ENCODE measurements at places on chromosomes 1 and 21.

DNA sequence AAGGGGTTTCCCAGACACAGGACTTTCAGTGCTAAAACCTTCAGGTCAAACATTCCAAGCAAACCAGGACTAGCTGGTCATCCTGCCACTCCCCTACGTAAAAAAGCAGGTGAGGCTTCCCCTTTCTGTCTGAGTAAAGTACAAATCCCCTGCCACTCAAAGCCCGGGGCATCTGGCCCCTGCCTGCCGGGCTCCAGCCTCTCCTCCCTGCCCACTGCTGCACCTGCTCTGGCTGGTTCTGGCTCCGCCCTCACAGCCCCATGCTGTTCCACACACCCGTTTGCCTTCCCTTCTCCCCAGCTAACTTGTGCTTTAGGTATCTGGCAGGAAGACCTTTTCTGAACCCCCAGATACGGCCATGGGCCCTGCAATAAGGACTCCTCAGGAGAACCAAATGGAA lies 23.3 kb upstream of the S100A7 start:
- peak; percentile 36 for DNase-seq

GRCh38 chr21:43842742-43843141 lies 22.3 kb upstream of the AGPAT3 start:
- DNase-seq, result peak; percentile 9

DNA sequence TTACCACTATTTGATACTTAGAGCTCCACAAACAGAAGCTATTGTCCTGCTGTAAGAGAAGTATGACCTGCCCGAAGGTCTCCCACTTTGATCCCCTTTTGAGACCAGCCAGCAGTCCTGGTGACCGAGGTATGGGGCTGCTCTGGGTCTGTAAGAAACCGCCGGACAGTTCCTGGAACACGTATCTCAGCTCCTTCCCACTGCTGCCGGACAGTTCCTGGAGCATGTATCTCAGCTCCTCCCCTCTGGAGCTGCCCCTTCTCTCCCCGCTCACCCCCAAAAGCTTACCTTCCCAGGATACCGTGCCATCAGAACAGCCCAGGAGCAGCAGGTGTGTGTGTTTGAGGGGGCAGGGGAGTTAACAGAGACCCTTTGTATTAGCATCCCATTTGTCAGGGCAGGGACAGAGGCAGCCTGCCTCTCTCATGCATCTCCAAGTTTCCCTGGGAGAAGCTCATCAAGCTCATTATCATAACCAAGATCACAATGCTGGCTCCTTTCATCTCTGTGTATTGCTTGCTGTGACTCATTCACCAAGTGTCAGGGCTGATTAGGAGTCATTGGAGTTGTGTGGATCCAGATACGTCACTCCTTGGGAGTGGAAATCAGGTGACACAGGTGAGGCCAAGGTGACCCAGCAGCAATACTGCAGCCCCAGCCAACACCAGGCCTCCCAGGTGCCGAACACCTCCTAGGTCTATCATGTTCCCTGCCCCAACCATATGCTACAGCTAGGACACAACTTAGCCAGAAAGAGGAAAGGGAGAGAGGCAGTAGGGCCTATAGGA lies 25.3 kb downstream of the OPTC start:
- no peak for DNase-seq

GRCh38 chr21:45409466-45410150 lies 4.6 kb downstream of the COL18A1 start:
- no peak for DNase-seq

- DNase-seq, result no peak
These were observed 59.5 kb downstream of the DENND1B start for GRCh38 chr1:197715806-197716205.

- DNase-seq, result peak; percentile 95
These were observed 260.6 kb downstream of the CACNA1E start for GRCh38 chr1:181743878-181744312.

DNA sequence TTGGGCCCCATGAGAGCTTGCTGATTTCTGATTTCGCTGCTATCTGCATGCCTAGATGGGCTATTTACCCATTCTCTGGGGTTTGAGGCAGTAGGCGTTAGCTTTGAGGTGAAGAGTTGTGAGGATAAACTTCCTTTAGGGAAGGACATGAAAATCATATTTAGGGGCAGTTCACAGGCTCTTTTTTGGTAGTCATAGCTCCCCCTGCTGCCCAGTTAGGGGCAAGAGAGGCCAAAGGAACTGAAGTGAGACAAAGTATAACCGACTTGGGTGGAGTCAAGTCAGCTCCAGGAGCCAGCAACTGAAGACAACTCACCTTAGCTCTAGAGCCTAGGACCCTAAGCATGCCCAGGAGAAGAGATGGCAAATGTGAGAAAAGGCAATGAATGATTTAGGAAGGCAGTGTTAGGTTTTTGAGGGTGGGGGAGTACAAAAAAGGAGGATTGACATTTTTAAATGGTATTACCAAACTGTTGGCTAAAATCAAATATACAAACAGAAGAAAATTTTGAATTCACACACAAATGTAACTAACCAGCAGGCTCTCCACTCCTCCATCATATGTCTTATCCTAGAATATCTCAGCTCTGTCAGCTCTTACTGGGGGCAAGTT lies 625.2 kb downstream of the LMO4 start:
- no peak for DNase-seq

DNA sequence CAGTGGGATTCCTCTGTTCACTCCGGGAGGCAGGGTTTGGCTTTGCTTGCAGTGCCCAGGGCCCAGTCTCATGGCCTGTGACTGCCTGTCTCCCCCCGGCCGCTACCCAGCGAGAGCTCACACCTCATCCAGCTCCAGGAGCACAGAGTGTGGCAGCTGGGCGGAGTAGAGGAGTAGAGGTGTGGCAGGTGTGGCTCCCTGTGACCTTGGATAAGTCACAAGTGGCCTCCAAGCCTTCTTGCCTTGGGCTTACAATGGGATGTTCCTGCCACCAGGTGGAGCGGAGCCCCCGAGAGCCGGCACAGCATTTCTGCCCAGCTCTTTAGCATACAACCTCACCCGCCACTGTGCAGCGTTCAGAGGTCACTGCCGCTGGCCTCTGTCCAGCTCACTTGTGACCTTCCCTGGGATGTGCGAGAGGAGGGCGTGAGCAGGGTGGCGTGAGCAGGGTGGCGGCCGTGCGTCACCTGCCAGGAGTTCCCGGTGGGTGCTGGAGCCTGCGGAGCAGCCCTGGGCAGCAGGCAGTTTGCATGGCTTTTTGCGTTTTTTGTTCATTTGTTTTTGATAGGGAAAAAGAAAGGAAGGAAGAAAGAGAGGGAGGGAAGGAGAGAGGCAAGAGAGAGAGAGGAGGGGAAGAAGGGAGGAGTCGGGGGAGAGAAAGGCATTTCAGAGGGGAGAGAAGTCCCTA lies 42.4 kb downstream of the CRYAA start:
- no peak for DNase-seq

DNA sequence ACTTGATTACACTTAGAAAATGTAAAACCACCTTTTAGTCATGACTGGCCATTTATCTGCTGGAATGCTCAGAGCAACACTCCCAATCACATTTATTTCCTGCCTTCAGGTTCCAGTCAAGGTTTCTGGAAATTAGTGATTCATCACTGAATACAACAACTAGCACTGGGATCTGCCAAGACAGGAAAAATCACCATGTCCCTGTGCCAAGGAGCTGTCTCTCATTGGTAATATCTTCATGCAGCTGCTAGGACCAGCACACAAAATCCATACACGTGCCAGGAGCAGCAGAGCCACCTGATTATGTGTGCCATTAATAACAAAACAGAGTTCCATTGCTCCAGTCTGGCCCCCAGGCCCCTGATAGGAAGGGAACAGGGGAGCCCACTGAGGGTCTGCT lies 194.6 kb downstream of the TNR start:
- no peak for DNase-seq

GRCh38 chr1:22500471-22500870 lies 48.8 kb downstream of the ZBTB40 start:
- peak; percentile 84 for DNase-seq

DNA sequence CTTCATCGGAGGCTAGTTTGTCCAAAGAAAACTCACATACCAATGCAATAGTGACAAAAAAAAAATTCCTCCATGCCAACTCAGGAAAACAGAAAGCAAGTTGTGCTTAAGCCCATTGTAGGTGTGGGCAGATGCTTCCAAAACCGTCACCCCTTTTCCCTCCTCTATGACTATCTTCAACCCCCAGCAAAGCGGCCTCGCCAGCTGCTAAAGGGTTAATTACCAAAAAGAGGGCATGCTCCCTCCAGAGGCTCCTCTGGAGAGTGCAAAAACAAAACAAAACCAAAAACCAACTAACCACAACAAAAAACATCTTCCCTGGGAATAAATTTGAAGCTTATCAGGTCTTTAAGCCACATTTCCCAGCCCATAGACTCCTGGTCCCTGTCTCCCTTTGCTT lies 1.2 kb downstream of the LMOD1 start:
- no peak for DNase-seq

DNA sequence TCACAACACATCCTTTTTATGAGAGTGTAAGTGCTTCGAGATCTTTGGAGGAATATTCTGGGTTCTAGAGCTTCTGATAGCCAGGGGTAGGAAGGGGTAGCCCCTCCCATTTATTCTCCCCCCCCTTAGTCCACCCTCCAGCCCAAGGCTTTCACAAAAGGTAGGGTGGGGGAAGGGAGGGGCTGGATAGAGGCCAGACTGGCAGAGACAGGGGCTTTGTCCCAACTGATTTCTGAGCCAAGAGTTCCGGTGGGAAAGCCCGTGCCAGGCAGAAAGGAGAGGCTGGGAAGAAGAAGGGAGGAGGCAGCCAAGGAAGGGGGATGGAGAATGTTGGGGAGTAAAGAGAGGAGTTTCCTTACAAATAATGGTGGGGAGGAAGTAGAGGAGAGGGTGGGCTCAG lies 3.1 kb downstream of the BCAN start:
- no peak for DNase-seq

DNA sequence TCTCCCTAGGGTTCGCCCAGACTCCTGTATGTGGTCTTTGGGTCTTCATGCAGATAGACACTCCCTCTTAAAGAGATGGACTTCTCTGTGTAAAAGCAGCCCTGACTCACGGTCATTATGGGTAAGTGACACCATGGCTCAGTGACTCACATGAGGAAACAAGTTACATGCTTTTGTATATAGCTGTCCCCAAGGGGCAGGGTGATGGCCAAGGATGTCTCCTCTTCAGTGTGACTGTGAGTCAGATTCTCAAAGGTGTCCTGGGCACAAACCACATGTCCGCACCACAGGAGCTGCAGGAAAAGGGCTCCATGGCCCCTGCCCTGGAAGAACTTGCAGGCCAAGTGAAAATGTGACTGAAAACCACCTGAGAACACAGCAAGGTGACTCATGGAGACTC lies 380.4 kb downstream of the NPHP4 start:
- no peak for DNase-seq

GRCh38 chr21:32206631-32207405 lies 72.0 kb downstream of the MIS18A start:
- DNase-seq, result no peak

DNA sequence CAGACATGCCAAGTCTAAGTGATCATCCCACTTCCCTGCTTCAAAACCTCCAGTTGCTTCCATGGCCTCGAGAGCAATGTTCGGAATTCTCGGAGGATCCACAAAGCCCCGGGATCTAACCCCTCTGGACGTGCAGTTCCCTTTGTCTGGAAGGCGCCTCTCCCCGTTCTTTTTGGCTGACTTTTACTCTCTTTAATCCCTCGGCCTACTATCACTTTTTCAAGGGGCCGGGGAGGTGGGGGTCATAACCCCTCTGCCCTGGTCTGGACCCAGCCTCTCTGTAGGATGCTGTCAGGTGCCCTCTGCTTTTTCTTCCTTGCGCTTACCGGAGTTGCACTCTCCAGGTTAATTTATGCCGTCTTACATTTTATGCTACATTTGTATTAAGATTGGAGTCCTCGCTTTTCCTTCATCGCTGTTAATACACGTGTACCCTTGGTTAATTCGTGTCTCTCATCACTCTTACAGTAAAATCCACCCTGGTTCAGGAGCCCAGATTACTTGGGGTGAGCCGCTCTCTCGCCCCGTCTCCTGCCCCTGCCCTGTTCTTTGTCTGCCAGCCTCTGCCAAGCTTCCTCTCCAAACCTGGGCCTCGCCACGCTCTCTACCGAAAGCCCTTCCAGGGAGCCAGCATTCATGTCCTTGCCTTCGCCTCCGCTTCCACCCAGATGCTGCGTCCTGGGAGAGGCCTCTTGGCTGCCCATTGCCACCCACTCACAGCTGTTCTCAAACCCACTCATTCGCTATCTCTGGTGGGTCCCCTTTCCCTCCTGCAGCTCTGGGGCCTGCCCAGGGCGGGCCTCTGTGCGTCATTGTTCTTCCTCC lies 448.6 kb downstream of the CAMTA1 start:
- DNase-seq, result no peak

DNA sequence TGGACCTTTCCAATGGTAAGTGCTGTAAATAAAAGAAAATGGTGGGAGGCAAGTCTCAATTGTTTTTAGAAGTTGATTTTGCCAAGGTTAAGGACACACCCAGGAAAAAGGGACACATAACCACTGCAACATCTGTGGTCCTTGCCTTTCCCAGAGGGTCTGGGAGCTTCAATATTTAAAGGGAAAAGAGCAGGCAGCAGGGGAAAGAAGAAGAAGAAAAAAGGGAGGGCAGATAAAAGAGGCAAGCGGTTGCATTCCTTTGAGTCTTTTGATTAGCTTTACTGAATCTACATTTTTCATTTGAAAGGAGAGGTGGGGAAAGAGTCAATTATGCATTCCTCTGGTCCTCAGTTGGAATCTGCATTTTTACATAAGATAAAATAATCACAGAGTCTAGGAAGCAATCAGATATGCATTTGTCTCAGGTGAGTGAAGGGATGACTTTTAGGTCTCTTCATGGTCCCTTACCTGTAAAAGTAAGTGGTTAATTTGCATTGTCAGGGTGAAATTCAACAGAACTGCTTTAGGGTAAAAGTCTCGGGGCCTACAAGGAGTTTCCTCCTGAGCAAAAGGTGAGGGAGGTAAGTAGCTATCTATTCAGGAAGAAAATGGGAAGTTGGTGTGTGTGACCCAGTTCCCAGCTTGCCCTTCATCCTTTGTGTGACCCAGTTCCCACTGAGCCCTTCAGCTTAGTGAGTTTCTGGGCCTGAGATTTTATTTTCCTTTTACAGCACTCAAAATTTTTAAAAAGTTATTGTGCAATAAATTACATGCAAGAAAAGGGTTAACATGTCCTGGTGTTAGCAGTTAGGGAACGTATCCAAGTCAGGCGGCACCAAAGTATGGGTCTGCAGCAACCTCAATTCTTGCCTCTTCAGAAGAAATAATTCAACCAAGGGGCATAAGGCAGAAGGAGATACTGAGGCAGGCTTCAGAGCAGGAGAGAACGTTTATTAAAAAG lies 8.6 kb upstream of the CNIH3 start:
- DNase-seq, result no peak

DNA sequence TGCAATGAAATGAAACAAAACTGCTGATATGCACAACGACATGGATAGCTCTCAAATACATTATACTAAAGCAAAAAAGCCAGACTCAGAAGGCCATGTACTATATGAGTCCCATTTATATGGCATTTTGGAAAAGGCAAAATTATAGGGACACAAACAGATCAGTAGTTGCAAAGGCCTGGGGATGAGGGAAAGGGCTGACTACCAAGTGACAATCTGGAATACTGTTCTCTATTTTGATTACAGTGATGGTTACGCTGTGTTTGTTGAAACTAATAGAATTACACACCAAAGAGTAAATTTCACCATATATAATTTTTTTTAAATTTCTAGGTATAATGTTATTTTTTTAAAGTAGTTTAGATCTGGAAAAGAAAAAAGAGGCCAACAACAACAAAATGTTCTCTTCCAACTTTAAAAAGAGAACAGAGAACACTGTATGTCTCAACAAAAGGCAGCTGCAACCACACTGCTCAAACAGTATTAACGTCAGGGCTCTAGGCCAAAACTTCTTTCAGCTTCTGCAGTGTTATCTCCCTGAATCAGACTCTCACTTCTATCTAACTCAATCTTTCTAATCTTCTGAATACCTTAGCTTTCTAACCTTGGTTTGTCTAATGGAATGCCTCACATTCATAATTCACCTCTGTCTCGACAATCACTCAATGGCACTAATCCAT lies 75.8 kb downstream of the FOXJ3 start:
- no peak for DNase-seq

GRCh38 chr1:46001081-46001785 lies 131.2 kb downstream of the PIK3R3 start:
- no peak for DNase-seq

Measured in DMS79 treated with DMSO at 0.1 percent for 48 hours (cell line).